Fibroblast of villous mesenchyme (primary cell): ENCODE measurements at places on chromosomes 5 and 9. TPM values are rescaled to one million over a fixed set of nuclear protein-coding genes. Genes with fewer than 3 reads are reported as not detected.

- peak; percentile 53 for DNase-seq
Observed at GRCh38 chr9:128420060-128420650, 502 bp upstream of the CERCAM start.

- no peak for DNase-seq
Observed at GRCh38 chr5:42927730-42928129, 112.4 kb downstream of the ANXA2R start.

DNA sequence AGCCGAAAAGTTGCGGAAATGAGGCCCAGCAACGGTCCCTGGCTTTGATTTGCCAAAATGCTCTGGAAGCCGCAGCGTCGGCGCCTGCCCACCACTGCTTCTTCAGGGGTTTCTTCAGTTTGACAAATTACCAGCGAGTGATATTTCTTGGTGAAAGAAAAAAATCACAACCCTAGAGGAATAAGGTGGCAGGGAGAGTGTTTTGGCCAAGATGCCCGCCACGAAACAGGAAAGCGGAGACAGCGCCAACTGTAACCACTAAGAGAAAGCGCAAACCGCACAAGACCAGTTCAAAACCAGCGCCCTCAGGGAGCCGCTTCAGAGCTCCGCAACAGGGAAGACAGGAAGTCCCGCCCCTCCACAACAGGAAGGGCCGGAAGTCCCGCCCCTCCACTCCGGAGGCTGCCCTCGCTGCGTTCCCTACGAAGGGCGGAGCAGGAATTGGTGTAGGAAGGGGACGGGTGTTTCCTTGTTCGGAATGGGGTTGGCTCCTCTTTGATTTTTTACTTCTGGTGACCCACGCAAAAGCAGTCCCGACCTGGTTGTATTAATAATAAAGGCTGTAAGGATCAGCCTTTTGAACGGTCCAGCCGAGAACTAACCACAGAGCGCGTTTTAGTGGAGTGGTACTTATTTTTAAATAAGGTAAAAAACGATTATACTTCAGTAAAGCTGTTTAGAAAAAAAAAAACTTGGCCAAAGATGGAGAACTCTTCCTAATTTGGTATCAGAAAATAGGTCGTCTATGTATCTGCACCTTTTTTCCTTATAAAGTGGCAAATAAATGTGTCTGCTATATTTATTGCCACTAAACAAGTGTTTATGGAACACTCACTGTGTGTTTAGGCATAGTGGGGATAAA, at the start of gene C5orf34:
Gene C5orf34 (minus strand): TSS at position 333 of the 862 bp plus-strand sequence. CDS start 5,809 bp downstream, outside the sequence.
- peak; percentile 96 for DNase-seq

DNA sequence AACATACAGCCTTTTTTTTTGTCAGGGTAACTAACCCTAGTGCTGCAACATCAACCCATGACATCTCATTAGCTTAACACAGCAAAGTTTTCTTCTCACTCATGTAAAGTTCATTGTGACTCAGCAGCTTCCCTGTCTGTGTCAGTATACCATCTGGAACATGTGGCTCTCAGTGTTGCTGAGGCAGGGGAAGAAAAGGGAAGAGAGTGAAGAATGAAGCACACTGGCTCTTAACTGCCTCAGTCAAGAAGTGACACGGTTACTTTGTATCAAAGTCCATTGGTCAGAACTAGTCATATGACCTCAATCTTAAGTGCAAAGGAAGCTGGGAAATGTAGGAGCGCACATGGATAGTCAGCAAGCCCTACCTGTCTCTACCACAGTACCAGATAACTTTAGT, 185.0 kb upstream of the ELL2 start:
- DNase-seq = peak; percentile 89

DNA sequence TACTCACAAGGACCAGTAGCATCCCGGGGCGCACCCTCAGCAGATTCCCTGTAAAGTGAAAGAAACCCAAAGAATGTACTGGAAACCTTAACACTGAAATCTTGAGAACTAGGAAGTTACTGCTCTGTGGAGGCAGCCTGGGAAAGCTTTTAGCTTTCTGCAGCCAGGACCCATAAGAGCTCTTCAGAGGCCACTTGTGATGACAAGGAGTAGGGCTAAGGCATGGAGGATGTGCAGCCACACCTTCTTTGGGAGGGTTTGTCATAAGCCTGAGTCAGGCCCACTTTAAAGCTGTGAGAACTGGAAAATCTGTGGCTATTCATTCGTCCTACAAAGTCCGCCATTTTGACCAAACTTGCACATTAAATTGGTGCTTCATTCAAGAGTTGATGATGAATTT, 291.1 kb upstream of the TLE4 start:
- DNase-seq = no peak

DNA sequence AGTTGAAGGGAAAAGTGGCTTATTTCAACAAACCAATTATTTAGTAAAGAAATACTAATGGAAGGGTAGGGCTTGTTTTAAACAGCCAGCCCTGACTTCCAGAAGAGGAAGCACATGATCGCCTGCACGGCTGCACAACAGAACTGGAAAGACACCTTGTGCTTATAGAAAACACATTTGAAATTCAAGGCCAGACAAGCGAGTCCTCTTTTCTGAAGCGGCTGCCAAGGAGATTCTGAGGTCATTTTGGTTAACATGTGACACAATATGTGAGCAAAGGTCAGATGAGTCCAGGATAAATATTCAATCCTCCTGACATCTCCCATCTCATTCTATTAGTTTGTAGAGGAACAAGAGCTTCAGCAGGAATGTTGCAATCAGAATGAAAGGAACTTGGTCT, 461.4 kb upstream of the ST8SIA4 start:
- DNase-seq = no peak

DNA sequence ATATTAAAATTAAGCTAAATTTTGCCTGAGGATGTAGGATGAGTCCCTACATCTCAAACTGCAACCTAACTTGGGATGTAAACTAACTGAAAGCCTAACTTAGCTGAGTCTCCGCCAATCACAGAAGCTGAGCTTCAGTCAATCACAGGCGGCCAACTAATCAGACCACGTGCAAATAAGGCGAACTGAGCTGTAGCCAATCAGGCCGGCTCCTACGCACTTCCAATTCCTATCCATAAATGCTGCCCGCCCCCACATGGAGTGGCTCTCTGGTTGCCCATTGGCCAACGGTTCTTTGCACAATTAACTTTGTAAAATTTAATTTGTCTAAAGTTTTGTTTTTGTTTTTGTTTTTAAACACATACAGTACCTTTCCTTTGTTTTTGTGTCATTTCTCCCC, 13.9 kb upstream of the GPX8 start:
- DNase-seq = no peak

DNA sequence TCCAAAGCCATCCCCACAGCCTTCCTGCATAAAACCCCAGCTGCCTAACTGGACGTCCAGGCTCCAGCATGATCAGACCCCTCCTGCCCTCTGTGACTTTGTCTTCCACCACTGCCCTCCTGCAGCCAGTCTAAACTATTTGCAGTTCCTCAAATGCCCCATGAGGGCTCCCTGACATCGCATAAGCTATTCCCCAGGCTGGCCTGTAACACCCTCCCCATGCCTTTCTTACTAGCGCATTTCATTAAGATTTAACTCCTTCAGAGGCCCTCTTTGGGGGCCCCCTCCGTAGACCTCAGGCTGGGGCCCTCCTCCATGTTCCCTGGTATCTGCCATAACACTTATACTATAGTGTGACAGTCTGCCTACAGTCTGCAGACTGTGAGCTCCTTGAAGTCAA, 15.5 kb upstream of the SMIM23 start:
- DNase-seq = no peak

GRCh38 chr9:34426347-34427074, 31.9 kb downstream of the FAM219A start:
- DNase-seq = no peak

DNA sequence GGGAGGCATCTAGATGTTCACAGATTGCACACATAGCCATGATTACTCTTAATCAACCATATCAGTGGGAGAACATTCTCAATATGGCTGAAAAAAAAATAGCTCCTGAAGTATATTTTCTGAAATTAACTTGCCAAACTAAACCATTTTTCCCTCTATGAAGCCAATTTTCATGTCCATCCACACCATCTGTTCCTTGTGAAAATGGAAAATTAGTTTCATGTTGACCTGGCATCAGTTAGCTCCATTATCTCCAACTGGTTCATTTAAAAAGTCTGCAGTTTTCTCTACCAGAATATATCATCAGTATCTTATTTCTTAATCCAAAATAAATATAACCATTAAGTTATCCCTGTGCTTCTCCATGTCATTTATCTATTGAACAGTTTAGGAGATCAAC, 138.8 kb upstream of the CDH10 start:
- no peak for DNase-seq

DNA sequence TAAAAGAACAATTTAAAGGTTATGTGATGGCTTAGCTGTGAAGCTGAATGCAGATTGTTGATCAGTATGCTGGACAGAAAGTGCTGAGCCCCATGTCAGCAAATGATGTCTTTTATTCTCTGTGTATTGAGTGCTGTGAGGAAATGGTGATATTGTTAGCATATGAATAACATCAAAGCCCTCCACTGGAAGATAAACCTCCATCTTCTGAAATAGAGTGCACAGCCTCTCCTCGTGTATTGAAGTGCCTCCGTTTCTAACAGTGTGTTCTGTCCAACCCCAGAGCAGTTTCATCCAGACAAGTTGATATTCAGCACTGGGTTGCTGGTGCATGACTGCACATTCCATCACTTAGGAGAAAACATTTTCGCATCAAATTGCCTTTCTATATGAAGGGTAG, 242.9 kb downstream of the CSNK1G3 start:
- DNase-seq = no peak

The GLRA1 gene
- not detected in 2 replicates for total RNA-seq

The LEAP2 gene
- total RNA-seq = under 0.01 and 0.32 TPM in 2 replicates

The ACOT12 gene
- total RNA-seq = not detected in 2 replicates

The PROP1 gene
- not detected in 2 replicates for total RNA-seq

The ANKRD34B gene
- total RNA-seq = not detected in 2 replicates
